ENCODE measurements at places on chromosomes 6 and 20. TPM values are rescaled to one million over a fixed set of nuclear protein-coding genes. Genes with fewer than 3 reads are reported as not detected.

Gene SRSF12
- 1.0 TPM for total RNA-seq

Gene COL19A1
- 0.45 TPM for total RNA-seq

Gene SRSF6
- 121 TPM for total RNA-seq

Gene REM1
- 4.9 TPM for total RNA-seq

Gene SLC22A2
- total RNA-seq, result not detected

Gene PRDM1
- total RNA-seq, result 3.5 TPM

All from prostate gland (tissue), 2 donors.